Activated CD4-positive, alpha-beta T cell treated with anti-CD3 and anti-CD28 coated beads, Interleukin-2, amount 50 U/mL, for 16 hours (primary cell): ENCODE measurements at places on chromosomes 3 and 15.

DNA sequence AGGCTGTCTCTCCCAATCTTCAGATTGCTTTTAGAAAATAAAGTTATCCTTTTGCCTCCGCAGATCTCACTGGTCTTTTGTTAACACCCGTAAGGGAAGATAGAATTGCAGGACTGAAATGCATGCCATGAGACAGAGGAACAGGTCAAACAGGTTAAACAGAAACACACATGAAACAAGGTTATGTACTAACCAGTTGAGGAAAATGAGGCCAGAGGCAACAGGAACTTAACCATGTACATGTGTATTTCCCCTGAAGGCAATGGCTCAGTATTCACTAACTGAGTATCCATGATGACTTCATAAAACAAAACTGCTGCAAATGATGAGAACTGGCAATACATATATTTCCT lies 169.1 kb upstream of the NSMCE3 start:
- DNase-seq, result no peak

DNA sequence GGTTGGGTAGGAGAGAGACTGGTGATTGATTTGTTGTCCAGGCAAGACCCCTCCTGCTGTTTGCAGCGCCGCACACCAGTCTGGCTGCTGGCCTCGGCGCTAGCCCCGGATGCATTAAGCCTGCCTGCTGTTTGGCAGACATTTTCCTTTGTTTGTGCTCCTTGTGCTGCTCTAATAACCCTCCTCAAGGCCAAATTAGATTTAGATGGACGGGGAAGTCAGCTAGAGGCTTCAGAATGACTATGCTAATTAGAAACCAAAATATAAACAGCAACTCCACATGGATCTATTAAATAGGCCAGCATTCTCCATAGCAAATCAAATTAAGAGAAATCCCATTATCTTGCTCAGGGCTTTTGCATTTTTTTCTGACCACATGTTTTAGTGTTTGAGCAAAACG lies 445.2 kb downstream of the SQOR start:
- no peak for DNase-seq

GRCh38 chr3:249587-250262 lies 53.2 kb downstream of the CHL1 start:
- no peak for DNase-seq

GRCh38 chr15:63917588-63918316 lies 84.0 kb upstream of the HERC1 start:
- DNase-seq, result no peak

DNA sequence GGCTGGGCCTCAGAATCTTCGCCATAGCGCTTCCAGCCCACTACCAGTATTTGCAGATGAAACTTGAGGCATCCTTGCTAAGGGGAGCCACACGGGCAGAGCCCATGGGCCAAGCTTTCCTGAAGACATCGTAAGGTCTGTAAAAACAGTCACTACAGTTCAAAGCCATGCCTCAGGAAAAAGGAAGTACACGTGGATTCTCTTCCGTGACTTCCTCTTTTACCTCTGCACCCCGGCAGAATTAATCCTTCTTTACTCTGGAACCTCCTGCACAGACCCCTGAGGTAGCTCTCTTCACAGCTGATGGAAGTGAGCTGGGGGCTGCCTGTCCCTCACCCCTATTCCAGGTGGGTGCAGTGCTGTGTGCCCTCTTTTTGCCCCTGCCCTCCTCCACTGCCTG lies 129.2 kb downstream of the CHDH start:
- no peak for DNase-seq

DNA sequence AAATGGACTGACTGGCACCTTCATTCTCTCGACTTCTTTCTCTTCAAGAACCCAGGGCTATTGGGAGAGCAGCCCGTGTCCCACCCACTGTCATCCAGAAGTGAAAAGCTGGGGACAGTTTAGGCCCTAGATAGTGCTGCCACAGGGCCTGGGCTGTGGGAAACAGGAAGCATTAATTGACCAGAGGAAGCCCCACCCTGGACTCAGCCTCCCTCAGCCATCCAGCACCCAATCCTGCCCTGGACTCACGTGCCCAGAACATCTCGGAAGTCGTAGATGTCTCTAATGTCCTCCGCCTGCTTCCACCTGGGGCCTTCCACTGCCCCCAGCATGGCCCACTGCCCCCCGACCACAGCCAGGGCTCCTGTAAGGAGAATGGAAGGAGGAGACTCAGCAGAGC lies 2.3 kb downstream of the CAMK1 start:
- no peak for DNase-seq

DNA sequence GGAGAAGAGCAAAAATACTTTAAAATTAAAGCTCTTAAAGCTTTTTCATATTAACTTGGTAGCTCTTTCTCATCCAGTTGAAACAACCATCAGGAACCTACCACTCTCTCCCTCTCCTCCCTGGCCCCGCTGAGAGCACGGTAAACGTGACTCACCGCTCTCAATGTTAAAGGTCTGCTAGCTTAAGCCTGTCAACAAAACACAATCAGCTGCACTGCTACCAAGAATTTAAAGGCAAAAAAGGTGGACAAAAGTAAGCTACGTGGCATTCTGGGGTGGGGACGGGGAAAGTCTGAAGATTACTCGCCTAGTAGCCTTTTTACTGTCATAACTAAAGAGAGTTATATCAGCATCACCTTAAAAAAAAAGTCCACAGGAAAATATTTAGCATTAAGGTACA lies 8.4 kb upstream of the GP5 start:
- peak; percentile 61 for DNase-seq

DNA sequence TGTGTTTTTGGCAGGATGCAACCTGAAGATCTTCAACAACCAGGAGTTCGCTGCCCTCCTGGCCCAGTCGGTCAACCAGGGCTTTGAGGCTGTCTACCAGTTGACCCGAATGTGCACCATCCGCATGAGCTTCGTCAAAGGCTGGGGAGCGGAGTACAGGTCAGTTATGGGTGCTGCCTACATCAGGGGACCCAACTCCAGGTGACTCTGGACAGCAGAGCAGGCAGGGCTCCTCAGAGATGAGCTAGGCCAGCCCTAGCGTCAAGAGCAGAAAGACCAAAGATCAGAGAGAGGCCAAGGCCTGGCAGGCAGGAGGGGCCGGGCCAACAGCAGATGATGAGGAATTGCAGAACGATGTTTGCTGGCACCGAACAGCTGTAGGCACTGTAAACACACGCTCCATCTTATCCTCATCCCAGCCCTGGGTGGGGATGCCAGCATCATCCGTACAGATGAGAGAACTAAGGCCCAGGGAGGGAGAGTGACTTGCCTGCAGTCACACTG lies 67.1 kb downstream of the AAGAB start:
- no peak for DNase-seq

DNA sequence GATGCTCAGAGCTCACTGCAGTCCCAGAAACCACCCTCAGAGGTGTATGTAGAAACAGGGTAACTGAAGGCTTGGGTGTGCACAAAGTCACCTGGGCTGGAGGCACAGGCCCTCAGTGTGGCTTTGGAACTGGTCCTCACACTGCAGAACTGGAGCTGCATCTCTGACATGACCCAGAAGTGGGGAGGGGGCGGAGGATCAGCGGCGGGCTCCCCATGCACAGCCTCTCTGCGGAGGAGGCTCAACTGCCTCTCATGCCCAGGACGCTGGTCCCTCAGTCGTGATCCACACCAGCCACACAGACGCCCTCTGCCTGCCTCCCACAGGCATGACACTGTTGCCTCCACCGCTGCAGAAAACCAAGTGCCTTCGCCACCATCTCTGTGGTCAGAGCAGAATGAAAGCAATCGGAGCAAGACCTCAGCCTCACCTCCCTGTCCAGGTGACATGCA lies 73.7 kb downstream of the TM2D3 start:
- peak; percentile 23 for DNase-seq

- DNase-seq, result no peak
Observed at GRCh38 chr3:196471551-196471950, 32.0 kb downstream of the RNF168 start.

DNA sequence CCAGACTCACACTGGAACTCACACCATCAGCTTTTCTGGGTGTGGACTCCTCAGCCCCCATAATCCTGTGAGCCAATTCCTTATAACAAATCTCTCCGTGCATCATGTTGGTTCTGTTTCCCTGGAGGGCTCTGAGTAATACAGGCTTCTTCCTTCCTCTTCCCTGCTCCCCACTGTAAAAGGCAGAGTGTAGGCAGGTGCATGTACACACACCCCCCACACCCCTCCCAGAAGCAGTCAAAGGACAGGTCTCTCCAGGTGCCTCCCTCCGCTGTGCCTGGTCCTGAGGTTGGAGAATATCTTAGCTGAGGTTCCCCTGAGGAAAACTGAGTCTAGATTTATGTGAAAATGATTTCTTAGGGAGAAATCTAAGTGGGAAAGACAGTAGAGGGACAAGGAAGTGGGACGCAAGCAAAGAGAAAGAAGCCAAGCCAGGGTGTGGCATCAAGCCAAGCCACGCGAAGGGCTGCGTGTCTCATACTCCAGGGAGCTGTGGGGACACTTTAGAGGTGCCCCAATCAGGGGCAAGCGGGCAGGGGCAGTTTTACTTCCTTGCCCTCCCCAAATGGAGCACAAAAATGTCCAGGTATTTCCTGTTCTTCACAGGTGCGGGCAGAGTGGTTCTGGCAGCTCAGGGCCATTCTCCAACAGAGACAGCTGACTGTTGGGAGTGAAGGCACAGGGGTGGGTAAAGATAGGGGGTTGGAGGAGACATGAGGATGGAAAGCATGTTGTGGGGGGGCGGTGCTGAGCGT lies 86.6 kb downstream of the HMG20A start:
- DNase-seq, result no peak

DNA sequence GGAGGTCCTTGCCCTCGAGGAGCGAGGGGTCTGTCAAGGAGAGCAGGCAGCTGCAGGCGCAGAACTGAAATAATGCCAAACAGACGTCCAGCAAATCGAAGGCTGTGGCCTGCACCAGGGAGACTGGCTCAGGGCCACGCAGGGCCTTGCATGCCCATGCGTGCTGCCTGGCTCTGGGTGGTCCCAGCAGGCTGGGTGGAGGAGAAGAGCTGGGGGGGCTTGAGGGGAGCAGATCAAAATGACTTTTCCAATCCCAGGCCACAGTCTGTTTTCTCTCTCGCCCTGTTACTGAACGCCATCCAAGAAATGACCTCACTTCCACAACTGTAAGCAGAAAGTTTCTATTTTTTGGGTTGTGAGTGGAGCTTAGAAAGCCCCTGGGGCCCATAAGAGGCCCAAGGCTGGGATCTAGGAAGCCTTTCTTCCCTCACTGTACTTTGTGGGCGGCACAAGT lies 96.9 kb upstream of the RPL32 start:
- DNase-seq, result no peak

GRCh38 chr3:194705227-194705626 lies 19.5 kb downstream of the FAM43A start:
- no peak for DNase-seq

- no peak for DNase-seq
Observed at GRCh38 chr3:2354702-2355101, 256.0 kb downstream of the CNTN4 start.

DNA sequence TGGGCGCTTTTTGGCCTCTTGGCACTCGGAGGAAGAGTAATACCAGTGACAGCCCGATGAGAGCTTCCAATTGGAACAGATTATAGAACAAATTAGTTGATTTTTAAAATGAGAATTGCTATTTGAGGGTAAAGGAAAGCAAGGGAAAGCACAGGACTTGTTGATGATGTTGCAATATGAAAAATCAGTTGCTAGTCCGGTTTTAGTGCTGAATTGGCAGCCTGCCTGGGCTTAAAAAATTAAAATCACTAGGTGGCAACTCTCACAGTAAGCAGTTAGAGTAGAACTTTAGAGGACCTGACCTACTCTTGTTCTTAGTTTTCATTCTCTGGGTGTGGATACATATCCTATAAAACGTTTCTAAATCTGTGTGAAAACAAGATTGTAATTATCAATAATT lies 2.1 kb upstream of the SCAANT1 start:
- no peak for DNase-seq

DNA sequence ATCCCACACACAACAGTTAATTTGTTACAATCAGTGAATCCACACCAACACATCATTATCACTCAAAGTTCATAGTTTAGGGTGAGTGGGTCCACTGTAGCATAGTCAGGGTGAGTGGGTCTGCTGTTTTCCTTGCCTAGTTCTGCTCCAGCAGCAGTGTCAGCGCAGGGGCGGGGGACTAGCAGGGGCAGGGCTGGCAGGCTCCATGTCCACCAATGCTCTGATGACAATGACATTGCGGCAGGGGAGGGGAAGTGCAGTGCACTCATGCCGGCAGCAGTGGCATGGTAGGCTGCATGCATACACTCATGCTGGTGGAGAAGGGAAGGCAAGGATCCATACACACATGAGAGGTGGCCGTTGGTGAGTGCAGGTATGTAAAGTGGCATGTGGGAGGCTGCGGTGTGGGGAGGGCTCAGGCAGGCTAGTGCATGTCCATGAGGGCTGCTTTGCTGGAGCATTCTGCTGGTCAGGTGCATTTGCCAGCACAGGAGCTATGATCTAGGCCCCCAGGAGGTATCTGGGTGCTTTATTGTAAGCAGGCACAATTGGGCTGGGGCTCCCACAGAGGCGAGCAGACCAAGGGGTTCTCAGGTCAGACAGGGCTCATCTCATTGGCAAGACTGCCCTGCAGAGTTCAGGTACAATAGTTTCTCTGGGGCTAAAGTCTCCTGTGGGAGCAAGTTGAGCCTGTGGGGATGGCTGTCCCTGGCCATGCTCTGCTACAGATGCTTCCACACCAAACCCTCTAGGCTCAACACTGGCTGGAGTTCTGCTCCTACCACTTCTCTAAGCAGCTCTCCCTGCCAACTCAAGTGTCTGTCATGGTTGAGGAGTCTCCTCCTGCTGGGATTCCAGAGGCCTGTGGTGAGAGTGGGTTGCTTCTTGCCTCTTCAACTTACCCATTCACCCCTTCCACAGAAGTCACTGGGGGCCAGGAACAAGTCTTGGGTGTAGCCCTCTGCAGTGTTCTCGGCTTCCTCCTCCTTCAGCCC lies 81.3 kb downstream of the KCNAB1 start:
- DNase-seq, result no peak

GRCh38 chr3:98531622-98532274 lies at the start of gene GPR15:
Gene GPR15 (plus strand): TSS chr3:98531978. CDS start chr3:98532034, 56 bp downstream.
- no peak for DNase-seq

- no peak for DNase-seq
Observed at GRCh38 chr15:74172701-74173379, 670 bp upstream of the ISLR start.

GRCh38 chr3:72661115-72661457 lies 187.2 kb downstream of the SHQ1 start:
- DNase-seq, result no peak

DNA sequence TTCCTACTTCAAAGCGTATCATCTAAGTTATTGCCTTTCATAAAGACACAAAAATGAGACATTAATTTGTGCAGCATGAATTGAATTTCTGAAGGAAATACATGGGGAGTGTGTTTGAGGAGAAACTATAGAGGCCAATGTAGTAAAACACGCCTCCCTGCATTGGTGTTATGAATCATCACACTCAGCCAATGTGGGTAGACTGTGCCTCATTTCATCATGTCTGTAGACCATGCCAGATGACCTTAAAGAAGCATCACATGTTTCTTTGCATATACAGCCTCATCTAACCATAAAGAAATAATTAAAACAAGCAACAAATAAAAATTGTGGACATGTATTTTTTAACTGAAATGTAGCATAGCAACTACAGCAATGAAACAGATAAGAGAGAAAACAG lies 486.0 kb upstream of the ADAMTS9 start:
- DNase-seq, result no peak

GRCh38 chr3:187739561-187740332 lies 5.5 kb downstream of the BCL6 start:
- peak; percentile 87 for DNase-seq
